ENCODE measurements at places on chromosomes 7 and 10.
A peak's percentile ranks its signal among the peaks of the same experiment; 100 is the strongest.

GRCh38 chr10:67668448-67668847, 27.5 kb downstream of the CTNNA3 start:
- no peak for DNase-seq

DNA sequence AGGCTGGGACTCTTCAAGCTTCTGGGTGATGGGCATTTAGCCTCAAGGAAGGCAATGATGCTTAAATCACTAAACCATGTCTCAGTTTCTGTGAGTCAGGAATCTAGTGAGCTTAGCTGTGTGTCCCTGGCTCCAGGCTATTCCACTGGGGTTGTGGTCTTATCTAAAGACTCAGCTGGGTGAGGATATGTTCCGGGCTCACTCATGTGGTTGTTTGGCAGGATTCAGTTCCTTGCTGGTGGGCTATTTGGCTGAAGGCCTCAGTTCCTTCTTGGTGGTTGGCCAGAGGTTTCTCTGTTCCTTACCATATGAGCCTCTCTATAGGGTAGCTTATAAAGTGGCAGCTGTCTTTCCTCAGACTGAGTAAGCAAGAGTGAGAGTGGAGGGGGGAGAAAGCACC, 12.0 kb downstream of the EVX1 start:
- no peak for DNase-seq

- DNase-seq, result no peak
These were observed 34.3 kb upstream of the HERPUD2 start for GRCh38 chr7:35729061-35729783.

- no peak for DNase-seq
These were observed 627.9 kb downstream of the SDK1 start for GRCh38 chr7:3928727-3929515.

GRCh38 chr7:112437072-112437471, 13.2 kb upstream of the IFRD1 start:
- DNase-seq, result no peak

DNA sequence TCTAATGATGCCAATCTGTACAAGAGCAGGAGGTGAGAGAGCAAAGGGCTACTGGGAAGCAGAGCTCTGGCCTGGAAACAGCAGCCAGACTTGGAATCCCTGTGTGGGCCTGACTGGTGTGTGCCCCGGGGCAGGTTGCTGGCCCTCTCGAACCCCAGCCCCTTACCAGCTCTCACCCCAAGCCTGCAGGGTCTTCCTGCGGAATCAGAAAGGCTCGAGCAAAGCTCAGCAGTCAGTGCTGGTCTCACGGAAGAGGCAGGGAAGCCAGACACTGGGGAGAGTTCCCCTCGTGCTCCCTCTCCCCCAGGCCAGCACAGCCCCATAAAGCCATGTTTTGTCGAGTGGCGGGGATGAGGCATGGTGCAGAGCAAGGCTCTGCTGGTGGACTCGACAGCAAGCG, 50.1 kb downstream of the POLR3A start:
- DNase-seq, result no peak

- DNase-seq, result no peak
These were observed 449.1 kb upstream of the ANKRD30A start for GRCh38 chr10:36676321-36676720.

- no peak for DNase-seq
These were observed 25.4 kb downstream of the ARMC10 start for GRCh38 chr7:103100348-103100747.

DNA sequence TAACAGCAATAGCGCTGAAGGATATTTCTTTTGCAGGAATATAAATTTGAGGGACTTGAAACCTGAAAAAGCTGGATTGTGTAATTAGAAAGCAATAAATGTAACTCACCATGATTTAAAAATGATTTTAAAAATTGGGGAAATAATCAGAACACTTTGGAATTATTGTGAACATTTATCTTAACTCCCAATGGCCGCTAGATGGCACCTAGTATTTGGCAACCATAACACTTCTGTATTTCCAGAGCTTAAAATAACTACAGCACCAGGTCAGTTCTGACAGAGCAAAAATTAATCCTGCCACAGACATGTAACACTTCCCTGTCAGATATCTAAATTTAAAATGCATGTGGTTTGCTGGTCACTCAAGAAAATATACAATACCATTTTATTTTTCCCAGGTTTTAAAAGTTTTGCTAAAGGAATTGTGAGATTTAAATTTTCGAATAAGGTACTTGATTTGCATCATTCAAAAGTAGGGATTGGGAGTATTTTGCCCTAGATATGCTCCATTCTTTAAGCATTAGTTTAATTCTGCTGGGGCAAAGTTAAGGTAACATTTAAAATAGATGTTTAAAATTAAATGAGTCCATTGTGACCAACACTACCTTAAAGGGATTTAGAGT, 144.5 kb downstream of the PPP1R3A start:
- DNase-seq, result peak; percentile 24

DNA sequence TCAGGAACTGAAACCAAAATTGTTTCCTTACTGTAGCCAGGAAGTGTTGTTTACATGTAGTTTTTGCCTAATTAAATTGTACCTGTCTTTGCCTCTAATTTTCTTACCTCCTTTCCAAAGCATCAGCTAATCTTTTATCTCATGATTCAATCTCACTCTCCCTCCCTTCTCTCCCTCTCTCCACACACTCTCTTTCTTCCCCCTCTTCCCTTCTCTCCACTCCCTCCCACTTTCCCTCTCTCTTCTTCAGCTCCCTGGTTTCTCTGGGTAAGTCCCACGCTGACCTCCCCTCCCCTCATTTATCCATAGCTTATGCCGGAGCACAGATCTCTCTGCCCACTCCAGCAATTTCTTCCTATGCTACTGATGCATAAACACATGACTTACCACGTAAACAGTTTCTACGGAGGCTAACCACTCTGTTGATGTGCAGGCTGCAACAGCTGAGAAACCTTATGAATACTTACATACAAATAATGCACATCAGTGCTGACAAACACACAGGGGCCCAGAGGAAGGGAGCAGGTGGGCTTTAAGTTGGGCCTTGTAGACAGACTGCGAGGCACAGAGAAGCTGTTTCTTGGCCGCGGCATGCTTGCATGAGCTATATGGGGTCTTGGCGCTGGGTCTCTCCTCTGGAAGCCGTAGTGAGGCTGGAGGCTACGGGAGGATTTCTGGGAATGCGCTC, 174.4 kb upstream of the PLXNA4 start:
- DNase-seq, result no peak

GRCh38 chr7:68474661-68475216, 1123.5 kb upstream of the AUTS2 start:
- no peak for DNase-seq

All from SHP77 treated with DMSO at 0.1 percent for 48 hours (cell line).